ENCODE measurements at places on chromosomes 7 and 10.
A peak's percentile ranks its signal among the peaks of the same experiment; 100 is the strongest.

GRCh38 chr10:59285073-59285472 lies 77.3 kb downstream of the FAM13C start:
- DNase-seq: no peak
- H3K4me3 ChIP-seq: no peak overlapping the region
- H3K27me3 ChIP-seq: no peaks in the 10 kb centered on the region

GRCh38 chr7:18320422-18320821 lies 175.1 kb upstream of the HDAC9 start:
- no peak overlapping the region for H3K4me3 ChIP-seq
- H3K4me1 ChIP-seq: peaks cover 21% of the 10 kb centered on the region
- no peaks in the 10 kb centered on the region for H3K27me3 ChIP-seq
- DNase-seq: no peak

- H3K36me3 ChIP-seq: no peaks in the 10 kb centered on the region
- no peak overlapping the region for H3K27ac ChIP-seq
- no peaks in the 10 kb centered on the region for H3K27me3 ChIP-seq
- H3K4me1 ChIP-seq: peaks cover 21% of the 10 kb centered on the region
- DNase-seq: no peak
These were observed 87.7 kb downstream of the NKX6-2 start for GRCh38 chr10:132698211-132698751.

DNA sequence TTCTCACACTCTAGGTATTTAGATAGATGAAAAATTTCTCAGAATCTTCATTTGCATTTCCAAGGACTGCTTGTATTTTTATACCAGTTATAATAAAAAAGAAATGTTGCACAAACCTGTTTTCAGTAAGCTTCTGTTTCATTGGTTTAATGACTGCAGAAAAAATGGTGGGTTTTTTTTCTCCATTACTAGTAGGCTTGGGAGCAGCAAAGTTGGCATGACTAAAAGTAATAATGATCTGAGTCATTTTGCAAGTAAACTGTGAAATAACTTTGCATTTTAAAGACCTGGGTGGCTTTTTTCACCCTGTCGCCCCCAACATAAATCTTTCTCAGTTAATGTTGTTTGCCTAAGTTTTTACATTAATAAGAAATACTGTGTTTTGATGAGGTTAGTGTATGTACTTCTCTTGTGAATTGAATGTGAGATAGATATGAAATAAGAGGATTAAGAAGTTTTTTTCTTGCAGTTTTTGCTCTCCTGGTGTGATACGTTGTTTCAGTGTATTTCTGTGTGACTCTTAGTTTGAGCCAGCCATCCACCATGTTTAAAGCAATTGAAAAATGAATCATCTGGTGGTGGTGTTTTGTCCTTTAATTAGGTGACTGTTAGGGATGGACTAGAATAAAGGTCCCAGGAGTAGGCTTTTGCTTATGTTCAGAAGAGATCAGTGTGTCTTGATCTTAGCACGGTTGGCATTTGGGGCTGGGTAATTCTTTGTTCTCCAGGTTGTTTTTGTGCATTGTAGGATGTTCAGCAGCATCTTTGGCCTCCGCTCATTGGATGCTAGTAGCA lies 1.8 kb downstream of the GNAI1 start:
- H3K4me1 ChIP-seq: peaks cover 40% of the 10 kb centered on the region
- H3K36me3 ChIP-seq: no peaks in the 10 kb centered on the region
- DNase-seq: no peak
- H3K27me3 ChIP-seq: no peaks in the 10 kb centered on the region

GRCh38 chr7:50406935-50407334 lies 43.2 kb downstream of the FIGNL1 start:
- H3K36me3 ChIP-seq: no peaks in the 10 kb centered on the region
- H3K4me1 ChIP-seq: no peaks in the 10 kb centered on the region
- no peak overlapping the region for H3K4me3 ChIP-seq
- H3K27me3 ChIP-seq: no peaks in the 10 kb centered on the region

GRCh38 chr7:122010116-122010515 lies 133.9 kb downstream of the AASS start:
- no peaks in the 10 kb centered on the region for H3K4me1 ChIP-seq
- no peaks in the 10 kb centered on the region for H3K36me3 ChIP-seq
- no peak overlapping the region for H3K4me3 ChIP-seq
- H3K27ac ChIP-seq: no peak overlapping the region
- no peak for DNase-seq

- DNase-seq: no peak
- H3K27me3 ChIP-seq: no peaks in the 10 kb centered on the region
- H3K4me3 ChIP-seq: peak overlapping the region; percentile 47
- H3K36me3 ChIP-seq: no peaks in the 10 kb centered on the region
- peak overlapping the region; percentile 31 for H3K27ac ChIP-seq
These were observed 19.2 kb upstream of the SMO start for GRCh38 chr7:129169171-129169671.

DNA sequence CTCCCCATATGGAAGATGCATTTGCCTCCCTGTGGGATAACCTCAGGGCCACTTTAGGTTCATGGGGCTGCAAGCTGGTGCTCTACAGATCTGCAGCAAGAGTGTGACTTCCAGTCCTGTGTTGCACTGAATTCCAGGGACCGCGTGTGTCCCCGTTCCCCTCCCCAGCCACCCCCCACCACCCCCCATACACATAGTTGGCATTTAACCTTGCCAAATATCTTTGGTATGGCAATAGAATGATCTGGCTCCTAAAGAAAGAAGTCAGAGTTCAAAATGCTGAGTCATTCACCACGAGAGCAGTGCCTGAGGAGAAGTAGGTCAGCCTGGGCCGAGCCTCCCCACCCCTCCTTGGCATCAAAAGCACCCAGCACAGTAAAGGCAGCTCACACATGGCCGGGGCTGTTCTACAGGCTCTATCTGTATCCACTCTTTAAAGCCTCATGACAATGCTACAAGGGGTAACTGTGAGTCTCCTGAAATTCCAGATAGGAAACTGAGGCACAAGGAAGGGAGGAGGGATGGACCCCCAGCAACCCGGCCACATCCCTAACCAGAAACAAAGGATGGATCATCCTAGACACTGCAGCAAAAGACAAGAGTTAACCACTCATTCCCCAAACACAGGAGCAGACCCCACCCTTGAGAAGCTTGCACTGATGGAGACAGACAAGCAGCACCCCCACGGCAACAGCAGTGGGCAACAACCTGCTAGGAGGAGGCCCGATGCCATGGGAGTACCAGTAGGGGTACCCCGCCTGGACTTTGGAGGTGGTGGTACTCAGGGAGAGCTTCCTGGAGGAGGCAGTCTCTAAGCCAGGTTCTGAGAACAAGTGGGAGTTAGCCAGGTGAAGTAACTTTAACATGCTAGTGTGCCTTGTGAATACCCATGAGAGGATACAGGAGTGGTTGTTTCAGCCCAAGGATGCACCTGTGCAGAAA lies 70.3 kb upstream of the NANOS1 start:
- H3K4me3 ChIP-seq: no peak overlapping the region
- H3K4me1 ChIP-seq: peaks cover 24% of the 10 kb centered on the region
- H3K27ac ChIP-seq: peak overlapping the region; percentile 25
- no peaks in the 10 kb centered on the region for H3K36me3 ChIP-seq
- no peaks in the 10 kb centered on the region for H3K27me3 ChIP-seq

DNA sequence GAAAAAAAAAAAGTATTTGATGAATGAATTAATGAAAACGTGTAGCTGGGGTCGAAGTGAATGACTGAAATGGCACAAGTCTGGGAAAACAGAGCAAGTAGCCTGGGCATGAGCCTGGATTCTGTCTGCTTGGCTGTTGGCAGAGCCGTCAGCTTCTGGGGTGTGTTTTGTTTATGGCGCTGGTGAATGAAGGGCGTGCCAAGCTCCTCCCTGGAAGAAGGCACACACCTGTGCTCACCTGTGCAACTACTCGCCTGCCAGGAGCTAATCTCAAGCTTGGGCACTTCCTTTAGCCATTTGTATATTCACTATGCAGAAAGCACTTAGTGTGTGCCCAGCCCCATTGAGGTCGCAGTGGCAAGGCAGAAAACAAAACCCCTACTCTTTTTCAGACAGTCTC lies 74.1 kb downstream of the GTF2IRD1 start:
- no peak for DNase-seq
- peaks cover 19% of the 10 kb centered on the region for H3K4me1 ChIP-seq
- H3K36me3 ChIP-seq: peaks cover 19% of the 10 kb centered on the region
- H3K27ac ChIP-seq: peak overlapping the region; percentile 48

GRCh38 chr10:119267384-119267783 lies 60.0 kb downstream of the GRK5 start:
- H3K27ac ChIP-seq: no peak overlapping the region
- H3K4me3 ChIP-seq: no peak overlapping the region
- H3K27me3 ChIP-seq: no peaks in the 10 kb centered on the region
- H3K4me1 ChIP-seq: peaks cover 52% of the 10 kb centered on the region

GRCh38 chr10:72981882-72982529 lies 27.4 kb upstream of the PLA2G12B start:
- DNase-seq: no peak
- no peaks in the 10 kb centered on the region for H3K27me3 ChIP-seq
- H3K4me3 ChIP-seq: no peak overlapping the region
- H3K4me1 ChIP-seq: no peaks in the 10 kb centered on the region

GRCh38 chr7:23689165-23689564 lies 9.2 kb downstream of the FAM221A start:
- no peak for DNase-seq
- H3K36me3 ChIP-seq: peaks cover 6% of the 10 kb centered on the region
- no peaks in the 10 kb centered on the region for H3K4me1 ChIP-seq
- no peak overlapping the region for H3K4me3 ChIP-seq
- no peaks in the 10 kb centered on the region for H3K27me3 ChIP-seq

DNA sequence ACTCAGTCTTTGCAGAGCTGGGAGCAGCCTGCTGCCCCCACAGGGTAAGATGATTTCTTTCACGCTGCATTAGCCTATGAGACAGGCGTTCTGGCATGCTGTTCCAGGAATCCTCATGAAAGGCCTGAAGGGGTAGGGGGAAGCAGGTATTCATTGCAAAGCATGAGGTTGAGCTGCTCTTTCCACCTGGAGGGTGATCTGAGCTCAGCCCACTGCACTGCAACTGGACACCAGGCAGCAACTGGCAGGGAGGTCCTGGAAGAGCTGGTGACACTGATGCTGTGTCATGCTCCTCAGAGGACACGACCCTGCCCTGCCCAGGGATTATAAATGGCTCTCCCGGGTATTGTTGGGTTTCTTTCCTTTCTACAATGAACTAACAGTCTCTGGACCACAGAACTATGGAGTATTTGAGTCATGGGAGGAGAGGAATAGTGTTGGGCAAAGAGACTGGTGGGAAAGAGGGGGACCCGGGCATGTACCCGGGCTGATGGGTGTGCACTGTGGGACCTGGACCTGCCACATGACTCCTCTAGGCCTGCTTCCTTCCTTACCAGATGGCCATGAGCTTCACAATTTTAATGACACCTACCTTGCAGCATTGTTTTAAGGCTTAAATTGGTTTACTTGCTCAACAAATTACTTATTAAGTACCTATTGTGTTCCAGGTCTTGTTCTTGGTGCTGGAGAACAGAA lies 24.3 kb downstream of the SLC25A28 start:
- H3K36me3 ChIP-seq: no peaks in the 10 kb centered on the region
- no peaks in the 10 kb centered on the region for H3K4me1 ChIP-seq
- no peak for DNase-seq
- no peak overlapping the region for H3K27ac ChIP-seq

GRCh38 chr7:157394246-157395191 lies 57.7 kb downstream of the DNAJB6 start:
- no peaks in the 10 kb centered on the region for H3K27me3 ChIP-seq
- H3K4me1 ChIP-seq: peaks cover 28% of the 10 kb centered on the region
- H3K36me3 ChIP-seq: peaks cover 16% of the 10 kb centered on the region
- H3K4me3 ChIP-seq: no peak overlapping the region
- no peak for DNase-seq

DNA sequence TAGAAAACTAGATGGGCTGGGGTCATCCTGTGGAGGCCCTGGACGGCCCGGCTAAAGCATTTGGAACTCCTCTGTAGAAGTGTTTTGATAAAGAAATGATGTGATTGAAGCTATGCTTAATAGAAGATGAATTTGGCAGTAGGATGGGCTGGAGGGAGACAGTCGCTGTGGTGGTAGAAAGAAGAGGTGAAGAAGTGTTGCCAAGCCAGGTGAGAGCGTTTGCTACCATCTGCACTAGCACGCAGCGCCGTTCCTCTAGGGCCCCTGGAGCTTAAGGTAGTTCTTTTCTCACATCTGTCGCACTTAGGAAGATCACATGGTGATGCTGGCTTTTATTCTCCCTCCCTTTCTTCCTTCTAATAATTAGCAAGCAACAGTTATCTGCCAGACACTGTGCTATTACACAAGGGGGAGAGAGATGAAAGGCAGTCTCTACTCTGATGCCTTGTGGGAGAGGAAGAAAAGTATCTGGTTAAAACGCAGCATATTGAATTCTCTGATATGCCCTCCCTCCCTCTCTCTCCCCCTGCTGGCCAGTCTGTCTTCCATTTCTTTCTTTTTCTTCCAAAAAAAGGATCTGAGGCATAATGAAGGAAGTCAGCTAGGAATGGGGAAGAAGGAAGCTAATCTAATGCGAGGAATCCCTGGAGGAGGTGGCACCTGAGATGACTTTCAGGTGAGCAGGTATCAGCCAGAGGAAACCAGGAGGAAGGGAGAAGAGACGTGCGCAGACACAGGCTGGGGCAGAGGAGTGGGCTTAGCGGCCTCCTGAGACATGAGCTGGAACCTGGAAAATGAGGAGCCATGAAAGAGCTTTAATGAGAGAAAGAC lies 162.3 kb upstream of the KLF14 start:
- peaks cover 92% of the 10 kb centered on the region for H3K4me1 ChIP-seq
- H3K4me3 ChIP-seq: no peak overlapping the region
- peak overlapping the region; percentile 86 for H3K27ac ChIP-seq
- no peak for DNase-seq

GRCh38 chr10:81920213-81920829 lies 45.3 kb downstream of the NRG3 start:
- no peaks in the 10 kb centered on the region for H3K36me3 ChIP-seq
- H3K27ac ChIP-seq: no peak overlapping the region
- no peak for DNase-seq
- H3K27me3 ChIP-seq: no peaks in the 10 kb centered on the region
- no peak overlapping the region for H3K4me3 ChIP-seq
- no peaks in the 10 kb centered on the region for H3K4me1 ChIP-seq

GRCh38 chr10:86232644-86233043 lies 134.0 kb downstream of the GRID1 start:
- no peak overlapping the region for H3K4me3 ChIP-seq
- DNase-seq: no peak
- no peaks in the 10 kb centered on the region for H3K27me3 ChIP-seq
- no peak overlapping the region for H3K27ac ChIP-seq
- H3K36me3 ChIP-seq: no peaks in the 10 kb centered on the region
- no peaks in the 10 kb centered on the region for H3K4me1 ChIP-seq

GRCh38 chr10:130904676-130905075 lies 406.8 kb downstream of the TCERG1L start:
- no peak for DNase-seq
- H3K27me3 ChIP-seq: no peaks in the 10 kb centered on the region
- H3K4me1 ChIP-seq: no peaks in the 10 kb centered on the region
- H3K27ac ChIP-seq: no peak overlapping the region

DNA sequence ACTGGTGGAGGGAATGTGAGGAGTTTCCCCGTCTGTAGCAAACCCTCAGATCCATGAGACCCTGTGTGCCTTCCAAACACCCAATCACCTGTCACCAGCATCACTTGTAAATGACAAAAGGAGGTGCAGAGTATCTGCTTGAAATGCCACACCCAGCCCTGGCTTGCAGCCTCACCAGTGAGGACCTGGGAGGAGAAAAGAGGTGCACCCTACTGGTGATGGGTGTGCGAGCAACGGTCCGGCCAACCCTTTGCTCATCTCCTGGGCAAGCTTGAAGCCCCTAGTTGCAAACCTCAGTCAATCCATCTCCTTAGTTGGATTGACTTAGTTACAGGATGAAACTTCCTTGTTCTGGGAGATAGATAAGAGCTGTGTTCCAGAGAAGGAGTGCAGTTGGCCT lies 62.4 kb upstream of the WAPL start:
- H3K27me3 ChIP-seq: no peaks in the 10 kb centered on the region
- no peak for DNase-seq
- H3K4me1 ChIP-seq: peaks cover 7% of the 10 kb centered on the region
- H3K36me3 ChIP-seq: no peaks in the 10 kb centered on the region
- H3K4me3 ChIP-seq: no peak overlapping the region
